ENCODE measurements at places on chromosomes 3 and 15.

GRCh38 chr3:152677491-152677890 is 157.4 kb upstream of the P2RY1 start:
- no peak for DNase-seq

- no peak for DNase-seq
Observed at GRCh38 chr3:95210878-95211277, 1148.0 kb downstream of the NSUN3 start.

GRCh38 chr3:115239717-115240116 is 92.6 kb upstream of the ZBTB20 start:
- DNase-seq, result no peak

- DNase-seq, result no peak
Observed at GRCh38 chr15:89837830-89838178, 23.2 kb upstream of the ANPEP start.

DNA sequence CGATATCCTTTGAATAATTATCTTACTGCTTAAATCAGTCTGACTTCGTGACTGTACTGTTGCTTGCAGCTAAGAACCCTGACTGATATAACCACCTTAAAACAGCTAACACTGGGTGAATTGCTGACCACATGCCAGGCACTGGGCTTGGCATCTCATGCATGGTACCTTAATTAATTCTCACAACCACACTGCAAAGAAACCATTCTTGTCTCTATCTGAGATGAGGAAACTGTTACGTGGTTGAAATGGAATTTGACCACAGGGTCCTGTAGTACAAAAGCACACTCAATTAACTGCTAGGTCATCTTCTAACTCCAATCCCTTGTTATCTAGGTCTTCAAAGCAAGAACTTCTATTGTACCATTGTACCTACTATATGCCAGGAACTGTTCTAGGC is 92.7 kb upstream of the PRICKLE2 start:
- DNase-seq, result no peak

GRCh38 chr15:70109978-70110377 is 12.3 kb upstream of the TLE3 start:
- no peak for DNase-seq

- DNase-seq, result no peak
Observed at GRCh38 chr3:17091910-17092582, 207.3 kb downstream of the PLCL2 start.

- DNase-seq, result peak; percentile 54
Observed at GRCh38 chr3:88059380-88060170, 520 bp downstream of the ZNF654 start.

- no peak for DNase-seq
Observed at GRCh38 chr3:177306252-177306651, 109.0 kb upstream of the TBL1XR1 start.

DNA sequence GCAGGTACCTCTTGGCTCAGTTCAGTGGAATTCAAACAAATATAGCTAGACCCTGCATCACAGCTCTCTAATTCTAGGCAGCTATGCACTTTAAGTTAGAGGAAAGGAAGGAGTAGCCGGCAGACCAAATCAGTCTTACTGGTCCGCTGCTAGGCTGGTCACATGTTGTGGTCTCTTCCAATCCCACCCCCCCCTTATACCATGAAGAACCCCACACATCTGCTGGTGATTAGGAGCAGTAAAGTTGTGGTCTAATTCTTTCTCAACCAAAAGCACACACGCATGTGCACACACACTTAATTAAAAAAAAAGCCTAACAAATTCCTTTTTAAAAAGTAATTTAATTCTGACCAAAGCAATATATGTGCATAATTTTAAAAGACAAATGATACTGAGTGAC is 16.7 kb upstream of the SH3GL3 start:
- DNase-seq, result no peak

DNA sequence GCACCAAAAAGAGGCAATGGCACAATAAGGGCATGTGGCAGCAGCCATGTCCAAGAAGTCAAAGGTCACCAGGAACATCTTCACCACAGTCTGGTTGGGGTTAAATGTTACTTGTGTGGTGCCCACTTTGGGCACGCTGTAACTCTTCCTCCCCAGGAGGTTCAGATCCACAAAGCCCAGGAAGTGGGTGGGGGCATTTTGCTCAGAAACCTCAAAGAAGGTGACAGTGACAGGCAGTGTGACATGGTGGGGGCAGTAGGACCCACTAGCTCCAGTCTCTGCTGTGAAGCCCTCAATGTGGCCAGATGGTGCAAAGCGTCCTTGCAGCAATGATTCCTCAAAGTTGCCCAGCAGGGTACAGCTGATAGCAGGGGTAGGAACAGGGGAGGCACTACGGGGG is 5.8 kb downstream of the ZNF80 start:
- no peak for DNase-seq

DNA sequence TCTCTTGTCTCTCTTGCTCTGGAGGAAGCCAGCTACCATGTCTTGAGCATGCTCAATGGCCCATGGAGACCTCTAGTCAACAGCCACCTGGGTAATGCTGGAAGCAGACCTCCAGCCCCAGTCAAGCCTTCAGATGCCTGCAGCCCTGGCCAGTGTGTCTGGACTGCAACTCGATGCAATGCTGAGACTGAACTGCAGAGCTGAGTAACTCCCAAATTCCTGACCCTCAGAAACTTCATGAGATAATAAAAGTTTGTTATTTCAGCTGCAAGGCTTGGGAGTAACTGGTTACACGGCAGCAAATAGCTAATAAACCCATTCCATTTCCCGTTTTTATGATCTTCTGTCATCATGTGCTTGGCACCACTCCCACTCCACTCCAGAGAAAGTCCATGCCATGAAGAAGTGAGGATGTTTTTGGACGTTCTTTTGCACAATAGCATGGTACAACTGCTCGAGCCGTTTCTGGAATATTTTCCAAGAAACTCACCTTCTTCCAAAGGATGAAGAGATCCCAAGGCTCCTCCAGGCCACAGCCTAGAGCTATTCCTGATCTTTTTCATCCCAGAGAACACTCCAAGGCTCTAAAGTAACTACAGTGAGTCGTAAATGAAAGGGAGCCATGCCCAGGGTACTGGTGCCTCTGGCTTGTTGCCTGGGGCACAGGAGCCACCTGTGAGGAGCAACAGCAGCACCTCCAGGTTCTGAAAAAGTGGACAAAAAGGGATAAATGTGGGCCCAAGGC is 72.0 kb upstream of the KLF13 start:
- peak; percentile 24 for DNase-seq

DNA sequence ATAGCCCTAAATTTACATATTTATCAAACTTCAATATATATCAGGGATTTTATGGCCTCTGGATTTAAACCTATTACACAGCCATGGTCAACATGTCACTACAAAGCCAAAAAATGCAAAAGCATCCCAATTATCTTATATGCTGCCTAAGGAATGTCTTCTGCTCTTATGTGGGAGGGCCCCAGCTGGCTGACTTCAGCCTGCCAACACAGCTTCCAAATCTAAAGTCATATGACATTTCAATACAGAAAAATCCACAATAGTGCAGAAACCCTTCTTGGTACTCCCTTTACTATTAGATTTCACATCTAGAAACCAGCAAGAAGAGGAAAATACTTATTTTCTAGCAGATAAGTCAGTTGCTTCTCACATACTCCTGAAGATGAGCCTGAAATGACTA is 6.4 kb downstream of the PFN2 start:
- DNase-seq, result no peak

GRCh38 chr3:137194301-137194700 is 236.5 kb downstream of the IL20RB start:
- no peak for DNase-seq

DNA sequence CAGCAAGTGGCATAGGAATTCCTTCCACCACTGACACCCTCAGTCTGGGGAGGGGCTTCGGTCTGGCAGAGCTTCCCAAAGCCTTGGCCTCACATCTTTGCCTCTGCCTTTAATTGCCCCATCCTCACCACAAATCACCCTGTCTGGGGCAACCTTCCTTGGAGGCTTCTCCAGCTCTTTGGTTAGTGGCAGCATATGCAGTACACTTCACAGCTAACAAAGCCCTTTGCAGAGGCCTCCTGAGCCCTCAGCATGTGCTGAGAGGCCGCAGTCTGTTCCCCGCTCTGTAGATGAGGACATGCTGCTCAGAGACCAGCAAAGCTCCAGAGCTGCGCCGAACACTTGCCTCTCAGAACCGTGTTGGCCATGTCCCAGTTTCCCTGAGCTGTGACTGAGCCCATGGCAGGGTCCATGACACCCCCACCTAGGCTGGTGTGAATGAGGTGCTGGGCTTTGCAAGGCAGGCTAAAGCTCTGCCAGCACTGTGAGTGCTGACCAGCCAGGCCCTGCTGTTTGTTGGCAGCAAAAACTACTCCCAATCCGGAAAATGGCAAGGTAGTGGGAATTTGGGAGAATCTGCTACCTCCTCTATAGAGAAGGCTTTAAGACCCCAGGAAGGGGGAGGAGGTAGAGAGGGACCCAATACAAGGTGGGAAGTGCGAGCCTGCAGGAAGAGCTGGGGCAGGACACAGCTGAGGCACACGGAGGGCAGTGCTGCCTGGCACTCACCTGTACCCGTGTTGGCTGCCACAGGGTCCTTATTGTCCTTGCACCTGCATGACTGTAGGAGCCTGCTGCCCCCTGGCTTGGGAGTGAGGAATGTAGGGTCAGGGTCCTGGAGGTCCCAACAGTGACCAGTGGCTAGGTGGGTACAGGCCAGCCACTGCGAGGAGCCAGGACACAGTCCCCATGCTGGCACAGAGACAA is 8.4 kb upstream of the KLF15 start:
- DNase-seq, result no peak

- DNase-seq, result no peak
Observed at GRCh38 chr15:85306946-85307686, 73.3 kb upstream of the AKAP13 start.

DNA sequence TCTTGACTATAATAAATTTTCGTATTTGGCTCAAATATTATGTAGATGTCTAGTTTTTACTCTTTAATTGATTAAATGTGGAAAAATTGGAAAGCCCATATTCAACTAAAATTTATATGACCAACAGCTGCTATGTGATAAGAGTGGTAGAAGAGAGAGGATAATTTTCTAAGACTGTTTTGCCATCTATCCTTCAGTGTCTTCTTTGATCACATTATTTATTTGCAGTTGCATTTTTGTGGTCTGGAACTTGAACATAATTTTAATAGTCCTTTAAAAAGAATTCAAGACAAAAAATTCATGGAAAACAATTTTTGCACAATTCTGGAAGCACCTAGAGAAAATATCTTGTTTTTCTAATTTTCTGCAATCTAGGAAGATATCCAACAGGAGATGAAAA is 213.3 kb upstream of the THBS1 start:
- no peak for DNase-seq

Measured in hematopoietic multipotent progenitor cell treated with erythropoietin and hydrocortisone succinate and interleukin-3 and kit ligand, for 17 days (in vitro differentiated cells).